Skeletal muscle cell (primary cell): ENCODE measurements at places on chromosomes 3 and 15.

- peak; percentile 93 for DNase-seq
Observed at GRCh38 chr15:95840004-95840403, 490.5 kb upstream of the NR2F2 start.

DNA sequence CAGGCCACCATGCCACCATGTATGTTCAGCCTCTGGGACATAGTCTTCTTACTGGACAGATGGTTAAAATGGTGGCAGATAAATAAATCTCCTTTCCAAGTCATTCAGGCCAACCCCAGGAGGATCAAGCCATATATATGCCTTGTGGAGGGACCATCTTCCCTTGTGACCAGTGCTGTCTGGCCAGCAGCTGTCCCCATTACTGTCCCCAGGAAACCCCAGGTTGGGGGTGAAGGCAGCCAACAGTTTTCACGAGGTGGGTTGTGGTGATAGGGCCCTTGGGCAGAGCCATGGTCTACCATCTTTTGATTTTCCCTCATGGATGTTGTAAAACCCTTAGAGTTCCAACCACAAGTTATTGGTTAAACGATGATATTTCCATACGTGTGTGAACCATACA, 48.7 kb upstream of the PCSK6 start:
- no peak for DNase-seq

- DNase-seq = peak; percentile 29
Observed at GRCh38 chr3:157786211-157786610, 283.0 kb upstream of the VEPH1 start.

GRCh38 chr3:122415762-122416654, at the start of gene WDR5B:
Gene WDR5B, minus strand, starts transcription at chr3:122416062. Its CDS starts 534 bp downstream, at chr3:122415528.
- DNase-seq = peak; percentile 86

DNA sequence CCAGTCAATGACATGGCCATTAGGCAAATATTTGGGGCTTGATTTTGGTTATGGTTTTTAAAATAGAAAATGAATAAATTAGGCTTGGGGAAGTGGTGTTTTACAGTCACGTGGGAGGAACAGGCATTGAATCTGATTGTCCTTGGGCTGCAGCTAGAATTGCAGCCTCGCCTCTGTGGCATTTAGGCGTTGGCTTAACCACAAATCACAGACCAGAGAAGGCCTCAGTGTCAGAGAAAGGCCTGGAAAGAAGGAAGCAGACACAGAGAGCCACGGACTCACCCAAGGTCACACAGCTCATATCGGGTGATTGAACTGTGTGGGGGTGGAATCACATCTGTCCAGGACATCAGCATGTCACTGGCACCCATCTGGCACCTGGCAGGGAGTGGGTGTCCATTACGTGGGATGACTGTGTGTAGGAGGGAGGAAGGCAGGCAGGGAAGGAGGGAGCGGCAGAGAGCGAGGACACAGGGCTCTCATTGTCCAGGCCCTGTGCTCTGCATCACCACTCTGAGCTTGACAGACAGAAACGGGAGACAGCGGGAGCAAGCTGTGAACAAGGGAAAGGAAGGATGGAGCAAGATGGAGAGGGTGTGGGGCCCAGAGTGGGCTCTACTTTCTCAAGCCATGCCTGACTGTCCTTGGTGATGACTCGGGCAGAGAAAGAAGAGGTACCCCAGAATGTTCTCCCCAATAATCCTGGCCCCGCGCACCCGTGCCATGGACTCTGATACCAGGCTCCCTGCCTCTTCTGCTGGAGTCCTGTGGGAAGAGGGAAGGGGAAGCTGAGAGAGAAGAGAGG, 186.4 kb downstream of the FAM43A start:
- DNase-seq = peak; percentile 27

GRCh38 chr3:9917820-9918219, 922 bp downstream of the IL17RC start:
- no peak for DNase-seq

- no peak for DNase-seq
Observed at GRCh38 chr3:120081719-120082118, 12.5 kb downstream of the GSK3B start.

GRCh38 chr3:98519351-98519750, 3.4 kb downstream of the CLDND1 start:
- DNase-seq = no peak

GRCh38 chr15:89129123-89129815, 41.0 kb downstream of the ABHD2 start:
- DNase-seq = no peak

DNA sequence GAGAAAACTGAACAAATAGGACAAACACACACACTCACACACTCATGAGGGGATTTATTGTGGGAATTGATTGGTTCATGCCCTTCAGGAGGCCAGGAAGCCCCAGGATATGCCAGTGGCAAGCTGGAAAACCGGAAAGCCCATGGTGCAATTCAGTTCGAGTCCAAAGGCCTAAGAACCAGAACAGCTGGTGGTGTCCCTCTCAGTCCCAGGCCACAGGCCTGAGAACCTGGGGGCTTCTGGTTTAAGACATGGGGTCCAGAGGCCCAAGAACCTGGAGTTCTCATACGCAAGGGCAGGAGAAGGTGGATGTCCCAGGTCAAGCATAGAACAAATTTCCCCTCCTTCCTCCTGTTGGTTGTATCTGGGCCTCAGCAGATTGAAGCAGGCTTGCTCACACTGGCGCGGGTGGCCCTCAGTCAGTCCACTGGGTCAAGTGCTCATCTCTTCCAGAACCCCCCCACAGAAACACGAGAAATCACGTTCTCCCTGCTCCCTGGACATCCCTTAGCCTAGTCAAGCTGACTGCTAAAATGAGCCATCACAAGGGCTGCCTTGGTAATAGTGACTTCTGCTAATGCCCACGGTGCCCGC, 50.1 kb upstream of the RPL32 start:
- no peak for DNase-seq

GRCh38 chr3:184171562-184171961, 3.1 kb upstream of the AP2M1 start:
- no peak for DNase-seq

DNA sequence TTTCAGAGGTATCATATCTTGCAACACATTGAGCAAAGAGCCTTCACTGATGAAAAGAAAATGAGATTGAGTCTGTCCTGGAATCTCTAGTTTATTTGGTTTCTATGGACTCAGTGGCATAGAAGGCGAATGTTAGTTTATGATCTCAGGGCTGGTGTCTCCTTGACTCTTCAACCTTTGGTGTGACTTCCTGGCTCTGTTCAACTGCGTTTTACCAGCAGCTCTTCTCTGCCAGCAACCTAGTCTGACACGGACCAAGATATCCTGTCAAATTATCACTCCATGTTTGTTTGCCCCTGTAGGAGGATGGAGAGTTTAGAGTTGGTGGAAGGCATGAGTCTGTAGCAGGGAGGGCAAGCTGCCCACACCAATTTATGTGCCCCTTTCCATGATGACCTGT, 82.9 kb upstream of the TBC1D5 start:
- no peak for DNase-seq

DNA sequence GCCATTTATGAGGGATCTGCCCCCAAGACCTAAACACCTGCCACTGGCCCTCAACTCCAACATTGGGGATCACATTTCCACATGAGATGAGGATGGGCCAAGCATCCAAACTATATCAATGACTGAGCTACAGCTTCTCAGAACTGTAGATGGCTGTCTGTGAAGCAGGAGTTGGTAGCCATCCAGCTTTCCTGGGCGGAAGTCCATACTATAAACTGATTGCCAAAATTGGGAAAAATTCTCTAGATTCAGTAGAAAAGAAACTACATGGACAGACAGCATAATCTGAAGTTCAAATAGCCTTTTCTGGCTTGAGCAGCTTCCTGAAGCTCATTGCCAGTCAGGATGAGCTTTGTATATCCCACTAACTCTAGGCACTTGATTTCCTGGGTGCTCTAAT, 214.7 kb upstream of the ZBTB20 start:
- no peak for DNase-seq
